Esophagus squamous epithelium (tissue), 5 donors: ENCODE measurements at places on chromosomes 1 and 21. TPM values are rescaled to one million over a fixed set of nuclear protein-coding genes. Genes with fewer than 3 reads are reported as not detected.

DNA sequence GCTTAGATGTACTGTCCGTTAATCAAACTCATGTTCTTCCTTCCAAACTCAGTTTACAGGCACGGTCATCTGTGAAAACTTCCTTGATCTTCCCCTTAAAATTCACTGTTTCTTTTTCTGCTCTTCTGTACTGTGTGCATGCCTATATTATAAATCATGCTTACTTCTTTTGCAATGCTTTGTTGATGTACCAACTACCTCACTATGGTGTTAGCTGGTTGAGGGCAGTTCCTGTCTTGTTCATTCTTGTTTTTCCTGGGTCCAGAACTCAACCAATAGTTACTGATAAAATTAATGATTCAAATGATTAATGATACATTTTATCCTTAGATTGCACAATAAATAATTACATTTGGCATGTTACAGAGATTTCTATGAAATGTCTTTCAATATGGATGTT lies 163.8 kb downstream of the CHRM3 start:
- no peak for DNase-seq

GRCh38 chr1:54168206-54168965 lies 15.6 kb upstream of the CDCP2 start:
- no peak for DNase-seq

DNA sequence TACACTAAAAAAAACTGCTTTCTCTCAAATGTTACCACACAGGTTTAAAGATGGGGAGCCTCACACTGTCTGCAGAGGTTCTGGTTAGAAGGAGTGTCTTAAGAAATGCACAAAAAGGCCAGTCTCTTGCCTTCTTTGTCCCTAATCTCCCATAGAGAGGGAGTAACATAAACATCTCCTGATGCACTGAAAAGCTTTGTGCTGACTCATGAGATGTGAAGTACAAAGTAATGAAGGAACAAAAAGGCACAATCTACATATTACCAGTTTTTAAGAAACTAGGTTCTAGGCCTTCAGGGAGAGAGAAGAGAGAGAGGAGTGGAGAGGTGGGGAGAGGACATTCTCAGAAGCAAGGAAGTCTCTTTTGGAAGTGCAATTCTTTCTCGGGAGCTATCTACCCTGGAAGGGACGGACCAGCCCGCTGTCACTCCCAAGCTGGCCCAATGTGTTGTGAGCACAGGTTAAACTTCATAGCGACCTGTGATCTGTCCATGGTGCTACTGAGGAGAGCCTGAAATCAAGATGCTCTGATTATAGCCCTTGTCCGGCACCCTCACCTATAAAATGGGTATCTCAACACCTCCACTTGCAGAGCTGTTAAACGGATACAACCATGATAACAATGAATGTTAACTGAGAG lies 458.1 kb downstream of the DISC1 start:
- no peak for DNase-seq

DNA sequence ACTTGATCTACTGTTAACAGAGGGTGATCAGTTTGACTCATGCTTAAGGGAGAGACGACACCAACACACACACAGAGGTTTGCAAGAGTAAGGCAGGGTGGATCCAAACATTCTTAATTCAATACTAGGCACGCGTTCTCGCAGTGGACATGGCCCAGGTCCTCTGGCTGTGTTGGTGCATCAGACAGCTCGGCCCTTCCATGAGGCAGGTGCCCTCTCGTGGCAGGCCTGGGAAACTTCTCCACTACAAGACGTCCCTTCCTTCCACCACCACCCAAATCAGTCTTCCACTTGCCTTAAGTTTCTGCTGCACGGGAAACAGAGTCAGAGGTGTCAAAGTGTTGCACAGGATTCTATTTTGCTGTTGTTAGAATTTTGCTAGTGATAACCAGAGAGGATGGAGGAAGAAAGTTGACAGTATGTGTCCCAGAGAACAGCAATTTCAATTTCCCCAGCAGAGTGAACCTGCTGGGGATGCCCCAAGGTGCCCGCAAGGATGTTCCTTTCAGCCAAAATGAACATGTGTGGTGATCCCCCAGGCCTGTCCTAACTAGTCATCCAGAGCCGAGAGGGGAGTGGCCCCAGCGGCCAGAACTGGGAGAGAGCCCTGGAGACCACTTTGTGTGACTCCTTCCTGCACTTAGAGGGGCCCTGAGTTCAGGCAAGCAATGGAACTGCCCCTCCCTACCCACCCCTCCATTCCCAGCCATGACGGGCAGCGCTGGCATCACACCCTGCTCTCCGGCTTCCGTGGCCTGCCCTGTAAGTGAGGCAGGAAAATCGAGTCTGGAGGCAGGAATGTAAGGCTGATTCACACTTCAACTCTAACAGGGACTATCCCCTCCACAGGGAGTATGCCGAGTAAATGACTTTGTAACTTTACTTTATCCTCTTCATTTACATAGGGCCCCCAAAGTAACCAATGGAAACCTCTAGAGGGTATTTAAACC lies 34.8 kb downstream of the MX1 start:
- DNase-seq: no peak

DNA sequence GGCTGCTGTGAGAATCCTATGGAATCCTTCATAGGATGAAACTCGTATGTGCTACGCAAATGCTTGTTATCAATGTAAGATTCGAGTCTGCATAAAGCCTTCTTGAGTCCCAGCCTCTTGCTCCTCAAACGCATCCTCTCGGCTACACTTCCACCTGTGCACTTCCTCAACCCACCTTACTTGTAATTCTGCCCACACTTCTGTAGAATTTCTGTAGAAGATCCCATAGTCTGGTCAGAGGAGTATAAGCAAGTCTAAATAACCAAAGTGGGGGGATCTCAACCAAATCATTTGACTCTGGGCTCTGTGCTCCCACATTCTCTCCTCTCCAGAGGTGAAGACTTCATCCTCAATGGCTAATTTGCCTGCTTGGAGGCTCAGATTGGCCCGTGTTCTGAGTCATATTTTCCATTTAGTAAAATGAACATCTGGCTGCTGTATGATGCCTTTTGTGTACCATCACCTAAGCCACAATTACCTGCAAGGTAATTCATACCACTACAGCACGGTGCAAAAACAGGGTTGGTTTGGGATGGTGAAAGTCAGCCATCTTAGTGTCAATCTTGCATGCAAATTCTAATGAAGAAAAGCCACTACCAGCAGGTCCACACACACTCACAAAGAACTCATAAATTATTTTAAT lies 63.2 kb downstream of the ITPKB start:
- no peak for DNase-seq

- no peak for DNase-seq
Measured at GRCh38 chr1:115530407-115530806, 111.4 kb upstream of the VANGL1 start.

- DNase-seq: no peak
Measured at GRCh38 chr1:9985001-9985400, 12.0 kb upstream of the RBP7 start.

GRCh38 chr21:45404730-45405270 lies at the start of gene COL18A1:
Gene COL18A1 (plus strand): TSS chr21:45405165. CDS start chr21:45405231, 66 bp downstream.
- DNase-seq: no peak

GRCh38 chr1:89274411-89274857 lies 1.8 kb upstream of the GBP5 start:
- no peak for DNase-seq

- DNase-seq: no peak
Measured at GRCh38 chr1:54678776-54679643, 36.7 kb upstream of the TTC4 start.

GRCh38 chr21:10466200-10466599 lies 55.2 kb upstream of the TPTE start:
- DNase-seq: no peak

DNA sequence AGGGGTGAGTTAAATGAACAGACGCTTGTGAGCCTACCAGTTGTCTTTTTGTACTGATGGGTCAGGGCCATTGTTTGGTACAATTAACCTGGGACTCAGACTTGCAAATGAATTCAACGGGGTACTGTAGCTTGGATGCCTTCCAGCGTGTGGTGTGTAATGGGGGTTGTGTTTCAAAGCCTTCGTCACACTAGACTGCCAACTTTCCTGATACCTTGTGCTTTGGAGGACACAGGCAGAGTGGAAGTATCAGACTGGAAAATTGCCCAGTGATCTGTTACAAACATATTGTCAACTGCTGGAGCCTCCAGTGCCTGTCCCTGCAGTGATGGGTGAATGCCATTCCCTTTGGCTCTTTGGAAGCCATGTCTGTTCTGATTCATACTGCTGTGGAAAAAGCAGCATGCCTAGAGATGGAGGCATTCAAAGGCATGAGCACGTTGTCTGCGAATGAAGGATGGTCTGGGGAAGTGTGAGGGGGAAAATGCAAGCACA lies 384.5 kb downstream of the LMX1A start:
- DNase-seq: no peak

DNA sequence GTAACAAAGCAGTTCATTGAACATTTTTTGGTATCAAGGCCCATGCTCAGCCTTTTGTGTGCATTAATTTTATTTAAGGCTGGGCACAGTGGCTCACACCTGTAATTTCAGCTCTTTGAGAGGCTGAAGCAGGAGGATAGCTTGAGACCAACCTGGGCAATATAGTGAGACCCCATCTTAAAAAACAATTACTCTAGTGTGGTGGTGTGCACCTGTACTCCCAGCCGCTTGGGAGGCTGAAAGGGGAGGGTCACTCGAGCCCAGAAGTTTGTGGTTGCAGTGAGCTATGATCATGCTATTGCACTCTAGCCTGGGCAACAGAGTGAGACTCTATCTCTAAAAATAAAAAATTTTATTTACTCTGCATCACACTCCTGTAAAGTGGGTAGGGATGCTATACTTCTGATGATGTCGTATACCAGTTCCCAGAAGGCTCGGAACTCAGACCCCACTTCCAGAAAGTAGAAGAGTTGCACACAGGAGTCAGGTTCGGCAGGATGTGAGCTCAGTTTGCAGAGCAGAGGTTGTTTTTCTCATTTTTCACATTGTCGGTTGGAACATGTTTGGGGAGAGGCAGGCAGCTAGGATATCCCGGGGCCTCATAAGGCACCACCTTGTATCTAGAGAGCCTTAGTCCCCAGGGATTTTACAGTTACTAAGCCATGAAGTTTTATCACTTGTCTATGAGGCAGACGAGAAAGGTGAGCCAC lies 144.6 kb downstream of the GALNT2 start:
- no peak for DNase-seq

ADAMTSL4 gene
- total RNA-seq: 53.3 TPM

TLR5 gene
- total RNA-seq: 9.2 TPM

ADAM30 gene
- total RNA-seq: not detected

RASAL2 gene
- total RNA-seq: 24.8 TPM

CALML6 gene
- total RNA-seq: not detected

NR1I3 gene
- total RNA-seq: not detected
